ENCODE measurements at places on chromosomes 2 and 18.
A peak's percentile ranks its signal among the peaks of the same experiment; 100 is the strongest.

DNA sequence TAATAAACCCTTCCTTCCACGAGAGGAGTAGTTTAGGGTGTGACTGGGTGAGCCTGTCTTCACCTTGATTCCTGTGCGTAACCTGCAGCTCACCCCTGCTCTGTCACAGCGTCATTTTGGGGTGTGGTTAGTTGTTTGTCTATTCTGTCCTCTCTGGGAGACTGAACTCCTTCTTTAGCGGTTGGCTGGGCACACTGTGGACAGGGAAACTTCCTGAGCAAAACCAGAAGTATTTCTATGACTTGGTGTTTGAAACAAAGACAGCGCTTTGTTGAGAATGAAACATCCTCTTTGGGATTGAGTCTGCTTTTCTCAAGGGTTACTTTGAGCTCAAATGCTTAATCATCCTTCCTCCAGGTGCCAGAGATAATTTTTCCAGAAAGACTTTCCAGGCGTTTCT lies 270.7 kb downstream of the HRH4 start:
- DNase-seq = no peak

GRCh38 chr2:22855761-22856184 lies 529.2 kb upstream of the KLHL29 start:
- DNase-seq = no peak

DNA sequence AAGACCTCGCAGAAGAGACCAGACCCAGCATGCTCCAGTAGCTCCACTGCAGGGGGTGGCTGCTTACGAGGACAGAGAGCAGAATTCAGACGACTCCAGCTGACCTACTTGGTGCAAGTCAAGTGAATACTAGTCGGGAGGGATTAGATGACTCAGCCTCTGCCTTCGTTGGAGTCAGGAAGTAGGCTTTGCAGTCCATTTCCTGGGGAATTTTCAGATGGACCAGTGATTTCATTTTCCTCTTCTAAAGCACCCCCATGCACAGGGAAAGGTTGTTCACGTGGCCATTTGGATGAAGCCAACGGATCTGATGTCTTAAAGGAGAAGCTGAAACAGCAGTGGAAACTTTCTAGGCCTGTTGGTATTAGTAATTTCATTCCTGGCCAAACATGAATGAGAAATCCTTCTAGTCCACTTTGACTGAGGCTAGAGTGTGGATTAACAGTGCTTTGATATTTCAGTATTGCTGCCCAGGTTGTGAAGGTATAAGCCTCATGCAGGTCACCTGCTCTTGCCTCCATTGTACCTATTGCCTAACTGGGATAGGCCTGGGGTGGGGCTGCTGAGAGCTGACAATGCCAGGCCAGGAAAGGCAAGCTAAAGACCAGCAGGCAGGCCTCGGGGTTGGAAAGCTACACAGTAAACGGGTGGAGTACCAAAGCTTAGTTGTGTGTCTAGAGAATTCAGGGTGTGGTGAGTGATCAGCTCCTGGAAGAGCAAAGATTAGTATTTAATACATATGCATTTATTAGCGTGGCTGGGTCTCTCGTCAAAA lies 117.6 kb upstream of the FOSL2 start:
- peak; percentile 98 for DNase-seq

DNA sequence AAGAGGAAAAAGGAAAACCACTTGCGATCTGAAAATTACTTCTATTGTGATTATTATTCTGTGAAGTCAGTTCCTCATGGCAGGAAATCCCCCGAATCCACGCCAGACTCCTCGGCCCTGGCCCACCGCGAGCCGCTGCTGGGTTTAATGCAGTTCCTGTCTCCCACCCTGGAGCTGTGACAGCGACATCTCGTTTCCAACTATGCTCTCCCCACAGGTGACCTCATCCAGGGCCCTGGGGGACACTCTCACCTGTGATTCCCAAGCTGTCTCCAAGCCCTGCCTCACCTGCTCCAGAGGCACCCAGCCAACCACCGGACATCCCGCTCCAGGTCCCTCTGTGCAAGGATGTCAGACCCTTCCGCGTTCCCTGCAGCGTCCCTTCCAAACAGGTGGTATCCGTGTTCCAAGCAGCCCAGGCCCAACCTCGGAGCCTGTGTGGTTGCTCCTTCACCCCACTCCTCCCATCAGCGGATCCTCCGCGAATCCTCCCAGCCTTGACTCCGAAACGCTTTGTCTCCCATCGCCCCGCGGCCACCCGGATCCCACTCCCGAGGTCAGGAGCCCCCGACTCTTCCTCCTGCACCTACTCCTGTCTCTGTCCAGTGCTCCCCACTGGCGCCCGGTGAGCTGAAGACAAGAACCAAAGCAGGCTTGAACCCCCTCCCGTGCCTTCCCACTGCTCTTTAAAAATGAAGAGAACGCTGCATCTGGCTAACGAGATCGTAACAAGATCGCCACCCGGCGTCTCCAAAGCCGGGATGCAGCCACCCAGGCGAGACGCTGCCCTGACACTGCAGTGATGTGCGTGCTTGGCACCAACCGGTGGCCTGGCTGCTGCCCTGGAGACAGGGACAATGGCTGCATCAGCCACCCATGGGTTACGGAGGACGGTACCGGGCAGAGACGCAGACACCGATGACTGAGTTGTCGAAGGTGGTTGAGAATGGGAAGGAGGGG lies 96.5 kb downstream of the NDUFA10 start:
- no peak for DNase-seq

DNA sequence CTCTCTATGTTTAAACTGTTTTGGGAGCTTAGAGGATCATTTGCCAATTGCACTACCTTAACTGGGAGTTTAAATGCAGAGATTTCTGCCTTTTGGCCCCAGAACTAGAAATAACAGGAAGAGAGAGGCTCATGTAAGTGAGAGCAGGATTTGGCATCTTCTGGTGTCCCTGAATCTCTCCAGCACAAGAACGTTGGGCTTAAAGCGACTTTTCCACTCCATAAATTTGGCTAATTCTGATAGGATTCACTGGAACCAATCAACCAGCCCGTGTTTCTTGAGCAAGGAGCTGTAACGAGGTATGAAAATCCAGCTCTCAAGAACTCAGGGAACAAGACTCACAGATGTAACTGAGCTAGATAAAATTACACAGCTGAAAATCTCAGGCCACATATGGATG lies 181.0 kb downstream of the C1D start:
- no peak for DNase-seq

- no peak for DNase-seq
Measured at GRCh38 chr2:127768775-127769479, 42.0 kb downstream of the WDR33 start.

DNA sequence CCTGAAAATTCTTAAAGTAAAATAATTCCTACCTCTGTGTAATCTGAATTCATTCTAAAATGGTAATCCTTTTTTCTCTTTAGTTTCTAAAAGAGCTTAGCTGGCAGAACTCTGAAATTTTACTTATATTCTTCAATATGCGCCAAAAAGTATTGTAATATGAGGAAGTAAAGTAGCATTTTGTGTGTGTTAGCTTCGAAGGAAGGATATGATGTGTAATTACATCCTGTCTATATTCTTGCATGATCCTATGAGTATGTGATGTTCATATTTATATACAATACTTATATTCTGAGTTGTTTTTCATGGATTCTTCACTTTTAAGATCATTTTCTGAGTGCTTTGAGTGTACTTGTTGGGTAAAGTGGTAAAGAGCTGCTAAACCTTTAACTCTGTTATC lies 402.9 kb upstream of the PKDCC start:
- no peak for DNase-seq

DNA sequence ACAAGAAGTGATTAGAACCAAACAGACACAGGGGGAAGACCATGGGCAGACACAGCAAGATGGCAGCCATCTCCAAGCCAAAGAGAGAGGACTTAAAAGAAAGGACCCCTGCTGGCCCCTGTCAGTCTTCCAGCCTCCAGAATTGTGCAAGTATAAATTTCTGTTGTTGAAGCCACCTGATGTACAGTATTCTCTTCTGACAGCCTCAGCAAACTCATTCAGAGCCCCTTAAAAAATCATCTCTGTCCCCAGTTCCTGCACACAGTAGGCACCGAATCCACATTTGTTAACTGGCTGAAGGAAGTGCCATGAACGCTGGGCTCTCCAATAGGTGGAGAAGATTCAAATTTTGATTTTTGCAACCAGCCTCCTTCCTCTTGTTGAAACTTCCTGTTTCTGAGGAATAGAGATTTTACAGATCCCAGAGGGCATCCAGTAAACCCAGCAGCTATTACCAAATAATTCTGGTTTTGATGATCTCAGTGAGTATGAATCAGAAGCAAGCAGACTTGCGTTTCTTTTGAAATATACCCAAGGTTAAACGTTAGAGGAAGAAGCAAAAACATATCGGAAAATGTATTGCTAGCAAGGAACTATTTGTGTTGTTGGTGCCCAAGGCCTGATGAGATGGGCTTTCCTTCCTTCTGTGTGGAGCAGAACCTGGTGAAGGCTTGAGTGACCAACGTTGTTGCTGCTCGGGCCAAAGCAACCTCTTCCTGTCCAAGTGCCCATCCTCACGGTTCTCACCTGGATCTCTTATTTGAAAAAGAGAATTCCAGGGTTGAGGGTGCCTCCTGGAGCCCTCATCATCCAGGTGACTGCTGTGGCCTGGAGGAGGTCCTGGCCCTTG lies 47.7 kb upstream of the PLB1 start:
- DNase-seq = peak; percentile 88

DNA sequence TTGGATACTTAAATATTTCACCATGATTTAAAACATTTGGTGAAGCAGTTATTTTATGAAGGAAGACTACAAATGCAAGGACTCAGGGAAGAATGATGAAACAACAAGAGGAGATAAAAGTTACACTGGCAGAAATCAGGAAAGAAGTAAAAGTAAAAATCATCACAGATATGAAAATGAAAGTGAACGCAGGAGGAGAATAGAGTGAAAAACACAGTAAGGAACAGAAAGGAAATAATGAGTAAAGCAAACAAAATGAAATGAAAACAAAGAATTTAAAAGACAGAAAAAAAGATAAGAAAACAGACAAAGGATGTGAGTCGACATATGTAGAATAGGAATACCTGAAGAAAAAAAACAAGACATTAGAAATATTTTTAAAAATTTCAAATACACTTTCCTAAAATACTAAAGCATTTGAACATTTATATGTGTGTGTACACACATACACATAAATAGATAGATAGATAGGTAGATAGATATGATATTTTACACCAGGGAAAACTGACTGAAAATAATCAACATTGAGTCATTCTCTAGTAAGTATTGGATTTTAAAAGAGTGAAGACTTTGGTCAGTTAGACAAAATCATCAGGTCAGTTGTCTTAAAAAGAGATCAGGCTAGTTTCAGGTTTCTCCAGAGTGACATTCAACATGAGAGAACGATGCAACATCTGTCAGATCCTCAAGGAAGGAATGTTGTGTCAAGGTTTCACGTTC lies 12.1 kb upstream of the KDSR start:
- no peak for DNase-seq

- peak; percentile 6 for DNase-seq
Measured at GRCh38 chr2:213934560-213934959, 476.3 kb upstream of the VWC2L start.

- DNase-seq = no peak
Measured at GRCh38 chr2:11676640-11677039, 6.6 kb upstream of the NTSR2 start.

GRCh38 chr2:19209575-19210341 lies 148.7 kb downstream of the OSR1 start:
- no peak for DNase-seq

DNA sequence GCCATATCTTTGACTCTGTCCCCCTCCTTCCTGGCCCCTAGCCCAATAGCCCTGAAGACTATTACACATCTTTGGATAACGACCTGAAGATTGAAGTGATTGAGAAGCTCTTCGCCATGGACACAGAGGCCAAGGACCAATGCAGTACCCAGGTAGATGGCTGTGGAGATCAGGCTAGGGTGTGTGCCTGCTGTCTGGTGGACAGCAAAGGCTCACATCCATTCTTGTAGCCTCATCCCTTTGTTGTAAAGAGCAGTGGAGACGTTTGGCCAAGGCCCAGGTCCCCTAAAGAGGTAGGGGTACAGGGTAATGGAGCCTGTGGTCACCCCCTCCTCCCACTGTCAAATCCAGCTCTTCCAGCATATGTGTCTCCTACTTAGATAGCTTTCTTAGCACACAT lies 81.4 kb downstream of the EPAS1 start:
- DNase-seq = no peak

DNA sequence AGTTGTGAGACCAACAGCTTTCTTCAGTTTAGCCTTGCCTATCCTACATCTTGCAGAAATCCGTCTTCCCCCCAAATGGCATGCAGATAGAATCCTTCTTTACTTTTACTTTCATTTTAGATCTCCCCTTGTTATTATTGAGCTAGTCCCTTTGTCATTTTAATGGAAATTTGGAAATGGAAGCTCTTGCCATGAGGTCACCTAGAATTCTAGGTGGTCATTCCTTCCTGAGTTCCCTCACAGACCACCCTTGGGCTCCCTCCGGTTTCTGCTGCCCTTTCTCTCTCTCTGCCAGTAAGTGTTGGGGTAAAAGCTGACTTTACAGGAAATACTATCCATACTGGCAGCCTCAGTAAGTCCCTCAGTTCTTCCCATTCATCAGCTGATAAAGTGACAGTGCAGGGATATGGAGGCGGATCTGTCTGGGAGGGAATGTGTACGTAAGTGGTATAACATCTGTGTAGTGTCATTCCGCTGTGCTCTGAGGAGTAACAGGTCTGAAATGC lies 30.2 kb downstream of the ARHGAP25 start:
- DNase-seq = peak; percentile 48

GRCh38 chr2:237128026-237128703 lies 42.5 kb downstream of the COPS8 start:
- DNase-seq = peak; percentile 99

DNA sequence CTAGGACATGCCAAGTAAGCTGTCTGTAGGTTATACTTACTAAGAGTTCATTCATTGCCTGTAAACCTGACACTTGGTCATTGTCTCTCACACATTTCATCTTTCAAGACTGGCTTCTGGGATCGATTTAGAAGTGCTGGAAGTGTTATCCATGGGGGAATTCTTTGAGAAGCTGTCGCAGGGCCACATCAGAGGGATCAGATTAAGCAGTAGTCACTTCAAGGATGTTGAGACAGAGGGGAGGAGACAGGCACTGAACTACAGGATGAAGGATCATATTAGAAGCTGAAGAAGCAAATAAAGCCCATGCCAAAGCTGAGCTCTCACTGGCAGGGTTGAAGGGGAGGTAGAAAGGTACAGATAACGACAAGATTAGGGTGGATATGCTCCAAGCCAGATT lies 49.0 kb downstream of the CDK15 start:
- DNase-seq = peak; percentile 62

GRCh38 chr2:227613272-227613660 lies 1.4 kb downstream of the SCYGR3 start:
- no peak for DNase-seq

All from fibroblast of skin of right biceps (primary cell).